Right cardiac atrium (tissue), 5 donors: ENCODE measurements at places on chromosomes 7 and 10. TPM values are rescaled to one million over a fixed set of nuclear protein-coding genes. Genes with fewer than 3 reads are reported as not detected.

DNA sequence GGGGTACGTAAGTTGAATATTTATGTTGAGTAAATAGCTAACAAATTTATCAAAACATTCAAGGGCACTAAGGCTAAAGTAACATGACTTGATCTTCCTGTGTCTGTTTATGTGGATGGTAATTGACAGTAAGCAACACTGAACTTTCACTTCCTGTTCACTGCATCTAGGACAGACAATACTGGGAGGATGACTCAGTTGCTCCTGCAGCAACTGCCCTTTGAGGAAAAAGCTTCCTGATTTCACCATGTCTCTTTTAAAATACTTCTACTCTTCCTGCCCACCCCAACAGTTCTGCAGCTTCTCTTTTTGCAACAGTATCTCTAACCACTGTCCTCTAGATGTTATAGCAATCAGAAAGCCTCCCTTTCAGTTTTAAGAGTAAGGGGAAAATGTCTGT lies 76.6 kb upstream of the HGF start:
- DNase-seq = no peak

- no peak for DNase-seq
Measured at GRCh38 chr10:86449926-86450558, 71.5 kb downstream of the WAPL start.

The LRRC17 gene
- polyA plus RNA-seq = 6.2 TPM

The HYAL4 gene
- polyA plus RNA-seq = not detected

- DNase-seq = no peak
Measured at GRCh38 chr10:67575532-67575931, 120.5 kb downstream of the CTNNA3 start.

The HKDC1 gene
- 0.05 TPM for polyA plus RNA-seq

GRCh38 chr7:37817591-37817960 lies 30.8 kb upstream of the NME8 start:
- DNase-seq = no peak

- peak; percentile 95 for DNase-seq
Measured at GRCh38 chr7:2641406-2642393, 9.9 kb downstream of the TTYH3 start.

The GRID2IP gene
- 0.05 TPM for polyA plus RNA-seq

DNA sequence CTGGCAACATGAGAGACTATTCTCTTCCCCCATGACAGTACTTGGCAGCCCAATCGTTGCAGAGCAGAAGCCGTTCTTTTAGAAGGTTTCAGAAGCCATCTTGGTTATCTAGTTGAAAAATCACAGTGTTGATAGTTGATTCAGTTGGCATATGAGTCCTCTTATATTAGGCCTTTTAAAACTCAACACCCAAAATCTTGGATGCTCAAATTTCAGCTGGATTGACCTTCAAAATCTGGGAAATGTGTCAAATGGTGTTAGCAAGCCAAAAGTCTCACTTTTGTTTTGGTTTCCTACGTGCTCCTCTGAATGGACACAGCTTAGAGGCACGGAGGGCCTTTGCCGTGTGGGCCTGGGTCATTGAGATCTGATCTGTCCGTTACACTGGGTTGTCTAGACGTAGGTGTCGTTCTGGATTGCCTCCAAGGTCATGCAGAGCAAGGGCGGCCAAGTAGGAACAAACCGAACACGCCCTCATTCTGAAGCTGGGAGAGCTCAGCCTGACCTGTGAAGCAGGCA lies 59.3 kb upstream of the BMPER start:
- peak; percentile 64 for DNase-seq
